ENCODE measurements at places on chromosomes 7 and 10.

- DNase-seq: no peak
Measured at GRCh38 chr7:138226745-138227279, 150.6 kb downstream of the AKR1D1 start.

- DNase-seq: no peak
Measured at GRCh38 chr10:18960466-18961079, 88.0 kb upstream of the MALRD1 start.

DNA sequence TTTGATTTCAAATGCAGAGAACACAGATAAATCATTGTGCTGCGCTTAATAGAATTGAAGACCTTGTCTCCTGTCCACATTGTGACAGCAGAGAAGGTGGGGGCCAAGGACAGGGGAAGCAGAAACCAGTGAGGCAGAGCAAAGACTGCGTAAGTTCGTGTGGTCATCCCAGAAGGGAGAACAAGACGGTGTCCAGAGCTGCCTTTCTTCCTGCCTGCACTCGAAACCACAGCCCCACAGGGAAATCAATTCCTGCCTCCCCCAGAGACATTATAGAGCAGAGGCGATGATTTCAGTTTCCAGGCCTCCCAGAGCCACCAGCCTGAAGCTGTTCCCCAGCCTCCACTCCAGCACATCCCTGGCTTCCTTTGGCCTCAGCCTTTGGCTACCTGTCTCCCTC, 39.7 kb upstream of the UCN3 start:
- no peak for DNase-seq

DNA sequence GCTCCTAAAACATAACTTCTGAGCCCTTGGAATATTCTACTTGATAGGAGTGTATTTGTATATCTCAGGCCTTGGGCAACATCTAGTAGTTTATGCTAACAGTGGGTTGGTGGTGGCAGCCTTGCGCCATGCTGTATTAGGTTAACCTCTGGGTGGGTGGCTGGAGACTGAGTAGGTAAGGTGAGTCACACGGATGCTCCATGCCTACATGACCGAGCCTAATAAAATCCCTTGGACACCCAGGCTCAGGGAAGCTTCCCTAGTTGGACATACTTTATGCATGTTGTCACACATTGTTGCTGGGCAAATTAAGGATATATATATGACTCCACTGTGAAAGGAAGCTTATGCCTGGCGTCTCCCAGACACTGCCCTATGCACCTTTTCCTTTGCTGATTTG, 6.0 kb upstream of the DAGLB start:
- no peak for DNase-seq

DNA sequence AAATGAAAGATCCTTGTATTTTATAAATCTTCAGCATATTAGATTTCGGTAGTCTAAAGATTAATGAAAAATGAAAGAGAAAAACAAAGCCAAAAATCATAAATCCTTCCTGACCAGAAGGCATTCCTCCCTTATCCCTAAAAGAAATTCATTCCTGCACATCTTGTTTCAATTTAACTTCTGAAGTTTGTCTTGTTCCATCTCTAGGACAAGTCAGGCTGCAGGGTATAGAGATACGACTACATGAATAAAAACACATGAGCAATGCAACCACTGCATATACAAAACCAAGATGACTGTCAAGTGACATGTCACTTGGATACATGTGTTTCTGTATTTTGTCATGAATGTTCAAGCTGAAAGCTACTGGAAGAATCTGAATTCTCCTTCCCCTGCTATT, 214.9 kb downstream of the JAZF1 start:
- DNase-seq: no peak

DNA sequence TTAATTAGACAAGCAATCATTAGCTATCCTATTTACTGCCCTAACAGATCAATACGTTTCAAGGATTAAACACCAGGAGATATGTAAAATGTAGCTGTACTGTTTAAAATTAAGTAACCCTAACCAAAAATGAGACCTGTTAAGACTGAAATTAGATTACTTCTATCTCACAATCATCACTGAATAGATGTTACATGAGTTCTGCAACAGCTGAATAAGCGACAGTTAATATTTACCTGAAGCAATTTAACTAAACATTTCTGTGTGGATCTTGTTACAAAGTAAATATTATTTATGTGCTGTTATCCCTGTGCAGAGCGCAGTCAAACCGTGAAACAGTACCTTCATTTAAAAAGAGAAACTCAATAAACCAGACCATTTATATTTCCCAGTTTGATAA, 122.5 kb downstream of the RELN start:
- DNase-seq: no peak

- DNase-seq: no peak
Measured at GRCh38 chr7:51543801-51544553, 227.4 kb upstream of the COBL start.

DNA sequence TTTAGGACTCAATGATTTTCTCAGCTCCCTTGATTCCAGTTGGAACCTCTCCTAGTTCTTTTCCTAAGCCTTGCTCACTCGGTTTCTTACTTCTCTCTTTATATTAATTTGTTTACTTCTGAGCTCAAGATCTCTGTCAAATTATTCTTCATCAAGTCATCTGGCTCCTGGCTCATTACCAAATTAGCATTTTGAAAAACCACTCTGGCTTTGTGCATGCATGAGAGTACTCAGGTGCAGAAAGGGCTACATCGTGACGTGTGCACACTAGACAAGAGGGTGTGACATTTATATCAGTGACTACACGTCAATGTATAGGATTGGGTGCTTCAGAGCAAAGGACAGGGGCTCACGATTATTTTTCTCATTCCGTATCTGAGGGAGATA, 645.7 kb upstream of the DPP6 start:
- DNase-seq: no peak

DNA sequence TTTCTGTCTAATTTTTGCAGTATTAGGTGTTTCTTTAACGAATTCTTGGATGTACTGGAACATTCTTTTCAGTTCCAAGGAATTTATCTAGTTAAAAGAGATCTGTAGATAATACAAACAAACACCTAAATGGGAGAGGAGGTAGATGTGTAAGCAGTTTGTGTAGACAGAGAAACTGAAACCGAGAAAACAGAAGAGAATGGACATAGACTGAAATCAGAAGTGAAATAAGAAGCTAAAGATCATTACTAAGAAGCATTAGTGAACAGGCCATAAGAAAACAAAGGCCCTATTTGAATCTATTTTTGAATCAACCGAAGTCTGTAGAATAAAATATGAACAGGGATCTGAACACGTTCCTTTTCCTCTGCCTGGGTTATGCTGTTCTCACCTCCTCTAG, 26.5 kb upstream of the TMEM229A start:
- DNase-seq: no peak

DNA sequence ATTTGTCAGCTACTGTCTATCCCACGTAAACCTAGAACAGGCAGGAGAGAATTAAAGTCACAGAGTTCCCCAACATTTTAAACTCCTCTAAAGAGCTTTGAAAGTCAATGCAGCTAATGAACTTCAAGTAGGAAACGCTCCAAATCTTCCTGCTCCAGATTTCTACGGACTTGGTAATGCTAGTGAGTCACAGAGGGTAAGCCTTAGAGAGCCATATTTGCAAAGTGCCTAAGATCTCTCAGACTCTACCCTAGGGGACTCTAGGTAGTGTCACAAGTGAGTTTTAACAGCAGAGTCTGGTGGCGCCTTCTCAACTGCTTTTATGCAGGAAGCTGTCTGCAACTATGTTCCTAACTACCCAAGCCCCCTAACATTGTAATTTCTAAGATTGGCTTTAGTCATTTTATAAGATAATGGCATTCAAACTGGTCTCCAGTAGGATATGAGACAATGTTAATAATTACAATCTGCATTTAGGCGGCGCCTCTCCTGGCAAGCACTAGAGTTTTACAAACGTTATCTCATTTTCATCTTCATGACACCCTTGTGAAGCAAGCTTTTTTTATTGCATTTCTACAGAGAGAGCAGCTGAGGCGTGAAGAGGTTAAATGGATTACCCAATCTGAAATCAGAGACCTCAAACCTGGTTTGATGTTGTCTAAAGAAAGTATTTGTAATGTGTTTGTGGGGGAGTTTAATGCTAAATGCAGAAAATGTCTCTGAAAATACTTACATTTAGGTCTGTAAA, 22.0 kb upstream of the FZD1 start:
- DNase-seq: no peak

- no peak for DNase-seq
Measured at GRCh38 chr7:8490391-8491045, 57.1 kb downstream of the NXPH1 start.

GRCh38 chr7:128131731-128132130, 100.5 kb upstream of the LRRC4 start:
- no peak for DNase-seq

GRCh38 chr10:29465384-29465783, 169.4 kb downstream of the SVIL start:
- no peak for DNase-seq

- no peak for DNase-seq
Measured at GRCh38 chr7:47031786-47032535, 550.0 kb downstream of the TNS3 start.

- DNase-seq: no peak
Measured at GRCh38 chr10:70265032-70265689, 18.6 kb downstream of the NPFFR1 start.

- no peak for DNase-seq
Measured at GRCh38 chr10:67662415-67662814, 33.6 kb downstream of the CTNNA3 start.

GRCh38 chr7:27303026-27303425, 60.4 kb downstream of the EVX1 start:
- DNase-seq: no peak

GRCh38 chr10:62069452-62070178, 168.1 kb downstream of the ARID5B start:
- no peak for DNase-seq

GRCh38 chr10:16458166-16458955, 21.6 kb downstream of the PTER start:
- DNase-seq: no peak

DNA sequence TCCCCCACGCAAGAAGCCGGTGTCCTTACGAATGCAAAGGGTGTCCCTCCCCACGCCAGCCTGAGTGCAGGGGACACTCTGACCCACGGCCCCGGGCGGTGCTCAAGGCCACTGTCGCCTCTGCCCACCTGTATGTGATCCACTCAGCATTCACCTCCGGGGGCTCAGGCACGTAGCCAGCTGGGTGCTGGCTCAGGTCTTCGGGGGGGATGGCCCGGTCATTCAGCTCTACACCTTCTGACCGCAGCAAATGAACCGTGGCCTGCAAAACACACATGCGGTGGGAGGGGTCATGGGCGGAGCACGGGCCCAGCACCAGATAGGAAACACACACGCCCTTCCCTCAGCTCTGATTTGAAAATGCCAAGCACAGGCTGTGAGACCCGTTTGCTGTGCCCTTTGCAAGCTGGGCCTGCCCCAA, 25.9 kb downstream of the CFAP46 start:
- DNase-seq: no peak

DNA sequence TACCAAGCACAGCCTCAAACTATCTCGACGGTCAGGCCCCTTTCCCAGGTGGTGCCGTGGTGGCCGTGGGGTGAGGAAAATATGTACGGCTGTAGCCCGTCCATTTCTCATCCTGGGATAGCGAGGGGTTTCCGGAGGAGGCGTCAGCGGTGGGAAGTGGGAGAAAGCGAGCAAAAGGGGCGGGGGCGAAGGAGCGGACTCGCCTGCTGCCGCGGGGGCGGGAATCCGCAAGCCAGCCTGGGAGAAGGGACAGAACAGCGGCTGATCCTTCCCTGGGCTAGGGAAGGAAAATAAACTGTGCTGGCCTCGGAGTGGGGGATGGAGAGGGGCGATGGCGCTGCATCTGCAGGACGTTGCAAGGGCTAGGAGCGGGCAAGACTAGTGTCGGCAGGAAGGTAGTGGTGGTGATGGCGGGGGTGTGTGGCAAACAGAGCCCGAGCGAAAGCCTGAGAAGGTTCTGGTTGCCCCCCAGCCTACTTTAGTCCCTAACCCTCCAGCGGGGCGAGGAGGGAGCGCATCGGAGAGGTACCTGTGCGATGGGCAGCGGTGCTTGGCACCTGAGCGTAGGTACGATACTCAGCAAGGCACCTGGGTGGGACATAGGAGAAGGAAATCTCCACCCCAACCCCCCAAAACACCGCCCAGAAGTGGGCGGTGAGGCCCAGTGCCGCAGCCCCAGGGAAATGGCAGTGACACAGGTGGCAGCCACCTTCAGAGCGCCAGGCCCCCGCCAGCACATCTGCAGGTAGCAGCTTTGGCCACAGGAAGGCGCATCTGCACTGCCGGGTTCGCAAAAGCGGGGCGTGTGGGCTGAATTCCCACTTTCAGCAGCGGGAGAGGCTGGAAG, 49.9 kb upstream of the STEAP1B start:
- no peak for DNase-seq

DNA sequence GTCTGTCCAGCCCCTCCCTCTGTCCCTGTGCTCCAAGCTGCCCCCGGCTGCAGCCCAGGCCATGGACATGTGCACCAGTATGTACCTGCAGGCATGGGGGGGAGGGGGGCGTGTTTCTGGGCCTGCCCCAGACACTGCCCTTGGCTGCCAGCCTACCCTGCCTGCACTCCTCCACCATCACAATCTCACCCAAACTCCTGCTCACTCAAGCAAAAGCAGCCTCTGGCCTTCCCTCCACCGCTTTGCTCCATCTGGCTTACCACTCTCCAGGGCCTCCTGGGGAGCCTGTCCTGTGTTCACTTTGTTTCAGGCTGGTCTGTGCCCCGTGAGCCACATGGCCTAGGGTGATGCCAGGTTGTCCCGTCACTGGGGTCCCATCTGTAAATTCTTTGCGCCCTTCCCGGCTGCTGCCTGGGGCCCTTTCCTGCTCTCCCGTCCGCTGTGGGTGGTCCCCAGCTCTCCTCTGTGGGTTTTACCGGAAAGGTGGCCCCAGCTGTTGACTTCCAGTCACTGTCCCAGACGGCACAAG, 33.3 kb upstream of the PPIF start:
- DNase-seq: no peak

DNA sequence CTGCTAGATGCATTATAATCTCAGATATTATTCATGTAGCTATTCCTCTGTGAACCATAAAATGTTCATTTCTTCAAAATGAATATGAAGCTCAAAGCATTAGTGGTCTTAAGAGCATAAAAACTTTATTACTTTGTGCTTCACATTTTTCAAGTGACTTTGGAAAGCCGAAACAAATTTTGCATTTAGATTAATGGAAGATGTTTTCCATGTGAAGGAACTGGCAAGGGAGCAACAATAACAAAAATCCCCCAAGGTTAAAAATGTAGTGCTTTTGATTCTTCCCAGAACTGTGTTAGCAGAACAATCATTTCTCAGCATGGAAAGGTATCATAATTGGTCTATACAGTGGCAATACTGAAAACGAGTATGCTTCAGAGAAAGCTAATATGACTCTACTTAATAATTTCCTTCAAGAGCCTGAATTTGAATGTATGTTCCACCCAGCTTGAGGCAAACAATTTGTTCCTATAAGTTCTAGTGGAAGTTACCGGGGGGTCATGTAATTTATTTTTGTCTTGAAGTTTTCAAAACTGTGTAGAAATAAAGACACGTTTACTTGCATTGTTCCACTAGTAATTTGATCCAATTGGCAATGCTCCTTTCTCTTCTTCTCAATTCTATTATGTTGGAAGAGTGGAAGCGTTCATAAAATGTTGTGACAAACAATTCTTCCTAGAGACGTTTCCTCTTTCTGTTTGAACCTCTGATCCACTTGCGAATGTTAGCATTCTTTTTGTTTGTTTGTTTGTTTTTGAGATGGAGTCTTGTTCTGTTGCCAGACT, 665.4 kb downstream of the AUTS2 start:
- no peak for DNase-seq

- no peak for DNase-seq
Measured at GRCh38 chr10:116356833-116357232, 32.6 kb downstream of the CCDC172 start.

Measured in COLO829 (cell line).